ENCODE measurements at places on chromosomes 2 and 18.

- DNase-seq, result no peak
Measured at GRCh38 chr2:165011199-165011598, 55.9 kb upstream of the SLC38A11 start.

DNA sequence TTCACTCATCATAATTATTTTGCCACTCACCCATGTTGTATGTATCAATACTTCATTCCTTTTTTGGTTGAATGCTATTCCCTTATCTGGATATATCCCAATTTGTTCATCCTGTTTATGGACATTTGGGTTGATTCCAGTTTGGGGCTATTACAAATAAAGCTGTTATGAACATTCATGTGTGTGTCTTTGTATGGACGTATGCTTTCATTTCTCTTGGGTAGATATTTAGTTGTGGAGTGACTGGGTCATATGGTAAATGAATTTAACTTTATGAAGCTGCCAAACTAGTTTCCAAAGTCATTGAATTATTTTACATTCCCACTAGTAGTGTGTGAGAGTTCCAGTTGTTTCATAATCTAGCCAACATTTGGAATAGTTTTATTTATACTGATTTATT lies 2.7 kb downstream of the FAM228B start:
- DNase-seq, result no peak

DNA sequence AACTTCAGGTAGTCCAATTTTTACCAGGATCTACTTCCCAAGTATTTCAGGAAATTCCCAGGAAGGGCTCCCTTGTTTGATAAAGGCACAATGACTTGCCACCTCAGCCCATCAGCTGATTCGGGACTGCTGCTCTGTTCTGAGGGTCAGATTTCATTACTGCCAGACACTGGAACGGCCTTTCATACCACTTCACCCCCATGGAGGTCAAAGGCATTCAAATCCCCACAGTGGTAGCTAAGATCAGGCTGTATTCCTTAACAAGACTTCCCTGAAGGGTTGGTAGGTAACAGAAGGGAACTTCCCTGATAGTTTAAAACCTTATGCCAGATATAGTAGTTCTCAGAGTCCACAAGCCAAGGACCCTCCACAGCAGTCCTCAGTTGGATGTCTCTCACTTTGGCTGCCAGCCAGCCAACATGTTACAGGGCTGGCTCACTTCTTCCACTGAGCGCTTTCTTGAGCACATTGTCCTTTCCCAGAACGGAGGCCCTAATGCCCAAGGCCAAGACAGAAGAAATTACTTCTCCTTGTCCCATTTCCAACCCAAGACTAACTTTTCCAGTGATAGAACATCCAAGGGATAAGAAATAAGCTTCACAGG lies 40.0 kb upstream of the GLS start:
- peak; percentile 14 for DNase-seq

GRCh38 chr18:37385846-37386778 lies 179.5 kb downstream of the CELF4 start:
- peak; percentile 18 for DNase-seq

GRCh38 chr18:54229421-54230059 lies 5.1 kb upstream of the MBD2 start:
- DNase-seq, result no peak

GRCh38 chr2:28049899-28050298 lies 159.4 kb downstream of the BABAM2 start:
- DNase-seq, result no peak

- DNase-seq, result no peak
Measured at GRCh38 chr2:138239902-138240491, 261.6 kb upstream of the SPOPL start.
